ENCODE measurements at places on chromosomes 16 and 17.

DNA sequence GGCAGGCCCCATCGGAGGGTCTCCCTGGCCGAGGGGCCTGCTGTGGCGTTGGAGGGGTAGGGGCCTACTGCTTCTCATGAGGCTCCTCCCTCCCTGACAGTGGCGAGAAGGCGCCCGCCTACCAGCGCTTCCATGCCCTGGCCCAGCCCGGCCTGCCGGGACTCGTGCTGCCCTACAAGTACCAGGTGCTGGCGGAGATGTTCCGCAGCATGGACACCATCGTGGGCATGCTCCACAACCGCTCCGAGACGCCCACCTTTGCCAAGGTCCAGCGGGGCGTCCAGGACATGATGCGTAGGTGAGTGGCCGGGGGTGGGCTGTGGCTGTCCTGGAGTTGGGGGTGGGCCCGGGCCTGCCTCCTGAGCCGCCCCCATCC, 1.7 kb downstream of the CDT1 start:
- no peak for DNase-seq

- no peak for DNase-seq
Observed at GRCh38 chr16:61296814-61297213, 739.4 kb downstream of the CDH8 start.

DNA sequence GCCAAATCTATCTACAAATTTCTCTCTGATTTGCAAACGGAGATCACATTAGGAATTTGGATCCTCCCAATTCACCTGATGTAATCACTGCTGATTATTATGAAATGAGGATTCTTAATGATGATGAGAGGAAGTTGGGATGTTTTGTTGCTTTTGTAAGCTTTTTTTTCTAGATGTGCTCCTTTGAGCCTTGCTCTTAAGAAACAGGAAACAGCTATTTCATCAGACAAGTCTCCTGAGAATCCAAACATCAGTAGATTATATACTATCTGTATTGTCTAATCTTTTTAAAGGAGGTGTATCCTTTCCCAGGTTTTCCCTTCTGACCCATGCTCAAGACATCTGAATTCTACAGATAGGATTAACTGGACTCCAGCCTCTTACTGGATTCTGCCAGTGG, 73.3 kb downstream of the KIF2B start:
- no peak for DNase-seq

- no peak for DNase-seq
Observed at GRCh38 chr16:62035115-62036092, 834 bp downstream of the CDH8 start.

DNA sequence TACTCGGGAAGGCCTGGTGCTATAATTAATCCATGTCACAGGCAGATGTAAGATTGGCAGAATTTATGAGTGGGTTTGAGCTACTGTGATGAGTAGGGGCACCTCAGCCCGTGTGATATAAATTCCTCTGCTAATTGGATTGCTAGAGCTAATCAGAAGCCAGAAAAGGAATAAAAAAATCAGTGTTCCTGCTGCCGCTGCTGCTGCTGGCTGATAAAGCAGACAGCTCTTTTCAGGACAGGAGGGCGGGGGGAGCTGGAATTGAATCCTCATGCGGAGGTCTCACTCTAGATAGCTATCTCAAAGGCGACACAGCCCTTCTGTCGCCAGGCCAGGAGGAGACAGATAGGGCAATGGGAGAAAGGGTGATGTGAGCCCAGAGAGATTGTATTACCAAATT, 182.7 kb upstream of the ZFHX3 start:
- no peak for DNase-seq
